ENCODE measurements at places on chromosomes 5 and 9.
A peak's percentile ranks its signal among the peaks of the same experiment; 100 is the strongest.

- DNase-seq: no peak
Measured at GRCh38 chr5:54653956-54654614, 136.5 kb downstream of the SNX18 start.

DNA sequence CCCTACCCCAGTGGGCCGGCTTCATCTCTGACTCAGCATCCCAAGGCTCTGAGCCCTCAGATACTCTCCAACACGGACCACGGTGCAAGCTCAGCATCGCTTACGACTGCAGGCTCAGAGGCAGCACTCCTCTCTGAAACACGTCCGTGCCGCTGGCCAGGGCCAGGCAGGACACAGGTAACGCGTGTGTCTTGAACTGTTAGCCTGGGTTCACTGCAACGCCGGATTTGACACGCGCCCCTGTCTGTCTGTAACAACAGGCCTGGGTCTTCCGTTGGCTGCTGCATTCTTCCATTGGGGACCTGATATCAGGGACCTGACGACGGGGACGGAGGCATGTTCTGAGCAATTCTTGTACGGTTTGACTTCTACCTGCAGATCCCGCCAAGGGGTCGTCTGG is 6.4 kb downstream of the SLC6A3 start:
- no peak for DNase-seq

DNA sequence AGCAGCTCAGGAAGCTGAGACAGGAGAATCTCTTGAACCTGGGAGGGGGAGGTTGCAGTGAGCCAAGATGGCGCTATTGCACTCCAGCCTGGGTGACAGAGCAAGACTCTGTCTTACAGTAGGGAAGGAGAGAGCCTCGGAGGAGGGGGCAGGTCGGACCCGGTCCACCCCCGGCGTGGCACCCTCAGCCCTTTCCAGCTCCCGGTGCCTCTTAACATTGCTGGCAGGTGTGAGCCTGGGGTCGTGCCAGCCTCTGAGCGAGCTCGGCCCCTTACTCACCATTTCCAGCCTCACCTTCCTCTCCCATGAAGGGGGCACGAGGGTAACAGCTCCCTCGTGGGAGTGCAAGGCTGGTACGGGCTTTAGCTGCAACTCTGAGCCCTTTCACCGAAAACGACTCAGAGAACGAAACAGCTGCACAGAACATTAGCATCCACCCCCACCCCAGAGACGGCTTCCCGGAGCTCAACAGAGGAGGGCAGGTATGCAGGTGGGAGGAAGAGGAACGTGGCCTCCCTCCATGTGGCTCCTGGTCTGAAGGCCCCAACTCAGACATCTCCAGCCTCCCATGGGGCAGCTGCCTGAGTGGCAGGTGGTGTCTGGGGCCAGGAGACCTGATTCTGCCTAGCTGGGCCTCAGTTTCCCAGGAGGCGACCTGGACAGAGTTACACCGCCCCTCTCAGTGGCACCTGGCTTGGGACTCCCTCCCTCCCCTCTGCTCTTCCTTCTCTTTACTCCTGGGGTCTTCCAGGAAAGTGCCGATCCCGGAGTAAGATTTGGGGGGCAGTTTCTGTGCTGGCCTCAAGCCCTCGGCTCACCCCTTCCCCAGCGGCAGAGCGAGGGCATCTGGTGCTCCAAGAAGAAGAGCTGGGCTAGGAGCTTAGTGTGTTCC is 28.5 kb upstream of the ABO start:
- no peak for DNase-seq

- DNase-seq: no peak
Measured at GRCh38 chr9:121776739-121777637, 125.6 kb downstream of the DAB2IP start.

DNA sequence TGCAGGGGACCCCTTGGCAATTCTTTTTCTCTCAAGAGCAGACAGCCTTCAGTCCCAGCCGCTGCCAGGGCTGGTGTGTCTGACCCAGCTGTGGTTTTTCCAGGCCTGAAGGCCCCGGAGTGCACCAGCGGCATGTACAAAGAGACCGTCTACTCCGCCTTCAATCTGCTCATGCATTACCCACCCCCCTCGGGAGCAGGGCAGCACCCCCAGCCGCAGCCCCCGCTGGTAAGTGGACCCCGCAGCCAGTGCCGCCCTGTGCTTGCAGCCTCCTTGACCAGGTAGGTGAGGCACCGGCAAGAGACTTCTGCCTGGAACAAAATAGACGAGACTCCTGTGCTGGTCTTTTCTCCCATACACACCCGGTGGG is 1.3 kb downstream of the TCF7 start:
- no peak for DNase-seq

GRCh38 chr5:177435847-177436536 is 9.5 kb downstream of the GRK6 start:
- DNase-seq: no peak

- no peak for DNase-seq
Measured at GRCh38 chr9:73148447-73148937, 3.2 kb upstream of the ANXA1 start.

DNA sequence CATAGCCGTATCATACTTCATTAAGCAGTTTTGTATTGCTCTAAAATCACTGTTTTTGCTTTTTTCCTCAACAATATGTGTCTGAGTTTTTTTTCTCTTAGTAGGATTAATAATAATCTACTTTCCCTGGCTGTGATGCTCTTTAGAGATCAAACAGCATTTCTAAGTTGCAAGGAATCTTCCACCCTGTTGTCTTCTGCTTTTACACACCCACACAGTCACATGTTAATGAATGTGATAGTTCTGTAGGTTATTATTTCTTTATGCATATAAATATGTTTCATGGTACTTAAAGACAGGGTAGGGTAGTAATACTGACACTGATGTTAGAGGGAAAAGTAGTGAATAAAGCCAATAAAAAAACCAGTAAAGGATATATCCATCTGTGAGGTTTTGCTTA is 29.3 kb downstream of the SLC44A1 start:
- no peak for DNase-seq

GRCh38 chr9:70111641-70112236 is 68.1 kb downstream of the MAMDC2 start:
- DNase-seq: peak; percentile 37

DNA sequence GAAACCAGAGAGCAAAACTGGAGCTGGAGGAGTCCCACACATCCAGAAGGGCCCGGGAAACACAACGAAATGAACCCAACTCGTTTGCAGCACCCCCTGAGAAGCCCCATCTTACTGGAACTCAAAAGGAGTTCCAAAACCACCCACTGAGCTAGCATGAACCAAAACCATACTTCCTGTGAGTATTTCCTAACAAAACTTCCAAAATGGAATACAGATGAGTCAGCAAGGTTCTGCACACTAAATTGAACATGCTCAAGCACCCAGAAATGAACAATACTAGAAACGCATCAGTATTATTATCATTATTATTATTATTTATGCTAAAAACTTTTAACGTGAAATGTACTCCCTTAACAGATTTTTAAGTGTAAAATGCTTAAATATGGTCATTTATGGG is 8.0 kb upstream of the SPOCK1 start:
- no peak for DNase-seq

- no peak for DNase-seq
Measured at GRCh38 chr5:130975847-130976246, 189.2 kb downstream of the HINT1 start.

- peak; percentile 25 for DNase-seq
Measured at GRCh38 chr5:66864240-66864884, 268.2 kb downstream of the MAST4 start.

Data from PC-9 (cell line).